ENCODE measurements at places on chromosomes 7 and 10.

DNA sequence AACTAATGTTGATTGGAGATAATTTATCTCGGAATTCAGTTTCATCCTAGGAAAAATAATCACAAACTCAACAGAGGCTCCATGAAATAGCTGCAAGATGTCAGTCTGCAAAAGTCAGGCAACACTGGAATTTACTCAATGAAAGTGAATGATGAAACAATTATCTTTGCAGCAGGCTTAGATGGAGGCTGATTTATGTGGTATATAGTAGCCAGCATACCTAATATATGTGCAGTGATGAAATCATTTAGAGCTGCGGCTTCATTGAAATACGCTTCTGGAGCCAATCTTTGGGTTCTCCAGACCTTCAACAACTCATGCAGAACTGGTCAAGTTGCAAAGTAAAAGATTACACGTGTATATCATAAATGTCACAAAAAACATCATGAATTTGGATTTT lies 113.3 kb downstream of the ITGA8 start:
- DNase-seq: no peak

DNA sequence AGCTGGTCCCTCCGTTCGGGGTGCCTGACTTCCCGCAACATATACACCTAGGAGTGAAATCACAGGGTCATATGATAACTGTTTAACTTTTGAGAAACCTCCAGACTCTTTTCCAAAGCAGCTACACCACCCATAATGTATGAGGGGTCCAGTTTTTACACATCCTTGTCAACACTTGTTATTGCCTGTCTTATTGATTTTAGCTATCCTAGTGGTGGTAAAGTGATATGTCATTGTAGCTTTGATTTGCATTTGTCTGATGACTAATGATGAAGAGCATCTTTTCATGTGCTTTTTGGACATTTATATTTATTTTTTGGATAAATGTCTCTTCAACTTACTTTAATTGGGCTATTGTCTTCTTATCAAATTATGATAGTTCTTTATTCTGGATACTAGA lies 29.0 kb downstream of the SND1 start:
- no peak for DNase-seq

- DNase-seq: no peak
Observed at GRCh38 chr10:6002809-6003510, 25.6 kb upstream of the IL15RA start.

DNA sequence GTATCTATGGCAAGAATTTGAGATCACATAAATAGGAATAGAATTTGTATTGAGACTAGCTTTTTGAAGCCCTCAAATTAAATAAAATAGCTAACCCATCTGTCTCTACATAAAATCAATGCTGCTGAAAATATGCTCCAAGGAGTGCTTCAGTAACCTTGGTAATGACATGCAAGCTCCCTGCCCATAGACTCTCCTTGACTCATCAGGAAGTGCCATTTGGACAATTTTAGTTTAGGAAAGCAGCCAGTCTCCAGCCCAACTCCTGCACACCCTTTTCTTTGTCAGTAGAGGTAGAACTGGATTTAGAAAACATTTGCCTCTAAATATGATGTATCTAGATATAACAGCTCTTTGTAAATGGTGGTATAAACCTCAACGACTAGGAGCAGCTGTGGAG lies 69.9 kb upstream of the PTPRZ1 start:
- no peak for DNase-seq

- DNase-seq: no peak
Observed at GRCh38 chr7:157962458-157963306, 624.9 kb downstream of the PTPRN2 start.

- DNase-seq: no peak
Observed at GRCh38 chr7:142894985-142895593, 9.5 kb upstream of the TRPV6 start.

DNA sequence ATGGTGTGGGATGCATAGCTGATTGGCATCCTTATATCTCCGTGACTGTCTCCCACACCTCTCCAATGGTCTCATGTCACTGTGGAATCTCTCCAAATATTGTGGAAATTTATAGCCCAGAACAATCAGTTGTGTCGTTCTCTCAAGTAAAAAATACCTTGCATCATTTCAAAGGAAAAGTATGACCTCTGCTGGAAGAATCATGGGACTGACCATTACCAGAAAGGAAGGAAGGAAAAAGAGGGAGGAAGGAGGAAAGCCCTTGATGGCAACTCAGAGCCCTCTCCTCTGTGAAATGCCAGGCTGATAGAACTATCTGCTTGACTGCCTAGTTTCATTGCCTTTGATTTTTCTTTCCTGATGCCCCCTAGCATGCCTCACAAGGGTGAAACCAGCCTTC lies 76.3 kb downstream of the FOXI2 start:
- DNase-seq: no peak

All from SK-N-MC (cell line).